ENCODE measurements at places on chromosomes 2 and 18.
A peak's percentile ranks its signal among the peaks of the same experiment; 100 is the strongest.

GRCh38 chr2:100126897-100127401 is 15.4 kb downstream of the AFF3 start:
- DNase-seq, result no peak

GRCh38 chr2:95728878-95729596 is 137.2 kb downstream of the TRIM43 start:
- DNase-seq, result no peak

DNA sequence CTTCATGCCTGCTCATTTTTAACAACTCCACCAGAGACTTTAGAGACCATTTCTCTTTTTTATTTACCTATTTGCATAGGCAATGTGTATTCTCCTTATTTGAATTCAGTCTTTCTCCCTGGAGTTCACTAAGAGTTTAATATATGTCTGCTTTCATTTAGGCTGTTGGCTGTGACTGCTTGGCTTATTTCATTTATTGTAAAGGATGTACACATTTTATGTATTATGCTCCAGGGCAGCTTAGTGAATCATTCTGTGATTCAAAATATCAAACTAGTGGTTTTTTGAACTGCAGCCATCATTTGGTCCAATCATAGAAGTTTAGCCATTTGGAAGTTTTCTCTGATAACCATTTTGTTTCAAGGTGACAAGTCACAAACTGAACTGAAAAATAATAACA is 229.6 kb downstream of the LPIN1 start:
- DNase-seq, result no peak

- no peak for DNase-seq
These were observed 18.6 kb upstream of the ACOXL start for GRCh38 chr2:110713513-110714362.

GRCh38 chr2:37472959-37473358 is 128.5 kb downstream of the QPCT start:
- DNase-seq, result no peak

DNA sequence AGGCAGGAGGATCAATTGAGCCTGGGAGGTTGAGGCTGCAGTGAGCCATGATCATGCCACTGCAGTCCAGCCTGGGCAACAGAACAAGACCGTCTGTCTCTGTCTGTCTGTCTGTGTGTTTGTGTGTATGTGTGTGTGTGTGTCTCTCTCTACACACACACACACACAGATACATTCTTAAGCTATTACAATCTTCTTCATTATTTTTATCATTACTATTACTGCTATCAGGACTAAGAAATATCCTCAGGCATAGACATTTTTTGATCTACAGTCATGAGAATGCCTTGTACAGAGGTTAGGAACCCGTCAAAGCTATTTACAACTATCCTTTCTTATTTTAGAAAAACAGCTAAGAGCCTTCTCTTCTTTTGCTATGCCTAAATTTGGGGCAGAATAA is 207.4 kb downstream of the NEDD4L start:
- no peak for DNase-seq

GRCh38 chr2:239406316-239406995 is 5.6 kb upstream of the HDAC4 start:
- DNase-seq, result no peak

DNA sequence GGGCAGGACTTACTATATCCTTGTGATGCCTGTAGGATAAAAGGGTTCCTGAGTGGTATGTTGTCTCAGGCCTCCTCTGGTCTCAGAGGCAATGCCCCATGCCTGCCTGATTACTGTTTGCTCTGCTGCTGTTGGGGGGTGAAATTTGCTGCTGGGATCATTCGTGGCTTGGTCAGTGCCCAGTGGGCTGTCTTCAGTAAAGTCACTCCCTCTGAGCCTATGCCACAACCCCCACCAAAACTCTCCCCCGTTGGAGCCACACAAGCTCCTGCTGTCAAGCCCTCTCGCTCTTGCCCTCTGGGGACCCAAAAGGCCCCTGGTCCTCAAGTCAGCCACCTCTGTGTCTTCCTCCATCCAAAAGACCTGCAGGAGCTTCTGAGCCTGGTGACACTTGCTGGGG is 38.6 kb upstream of the TGIF1 start:
- no peak for DNase-seq

- no peak for DNase-seq
These were observed 11.5 kb downstream of the COPS9 start for GRCh38 chr2:240124651-240125030.

DNA sequence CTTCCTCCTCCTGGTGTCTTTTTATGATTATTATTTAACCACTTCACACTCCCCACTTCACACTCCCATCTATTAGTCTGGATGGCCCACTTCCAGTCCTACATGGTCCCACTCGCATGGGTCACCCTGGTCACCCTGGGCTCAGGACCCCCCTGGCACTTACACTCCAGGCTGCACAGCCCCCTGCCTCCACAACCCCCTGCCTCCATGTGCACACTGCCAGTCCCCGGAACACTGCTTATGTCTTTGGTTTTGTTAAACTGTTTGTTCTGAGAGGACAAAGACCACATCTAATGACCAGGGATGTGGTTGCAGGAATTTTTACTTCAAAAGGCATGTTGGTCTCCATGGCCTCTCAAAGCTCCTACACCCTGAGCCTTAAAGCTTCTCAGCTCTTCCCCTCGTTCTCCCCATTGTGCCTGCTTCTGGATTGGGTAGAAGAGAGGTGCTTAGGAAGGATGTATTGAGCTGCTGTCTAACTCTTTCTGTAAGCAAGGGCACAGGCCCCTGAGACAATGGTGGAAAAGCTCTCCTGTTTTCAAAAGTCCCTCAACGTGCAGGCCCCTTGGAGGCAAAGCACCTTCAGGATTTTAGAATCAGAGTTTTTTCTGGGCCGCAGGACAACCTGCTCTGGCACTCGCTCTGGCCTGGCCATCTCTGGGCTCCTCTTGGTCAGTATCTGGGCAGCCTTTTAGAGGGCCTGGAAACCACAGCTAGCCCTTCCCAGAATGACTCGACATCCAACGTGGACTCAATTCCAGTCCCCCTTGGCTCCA is 150.0 kb upstream of the HAAO start:
- no peak for DNase-seq

DNA sequence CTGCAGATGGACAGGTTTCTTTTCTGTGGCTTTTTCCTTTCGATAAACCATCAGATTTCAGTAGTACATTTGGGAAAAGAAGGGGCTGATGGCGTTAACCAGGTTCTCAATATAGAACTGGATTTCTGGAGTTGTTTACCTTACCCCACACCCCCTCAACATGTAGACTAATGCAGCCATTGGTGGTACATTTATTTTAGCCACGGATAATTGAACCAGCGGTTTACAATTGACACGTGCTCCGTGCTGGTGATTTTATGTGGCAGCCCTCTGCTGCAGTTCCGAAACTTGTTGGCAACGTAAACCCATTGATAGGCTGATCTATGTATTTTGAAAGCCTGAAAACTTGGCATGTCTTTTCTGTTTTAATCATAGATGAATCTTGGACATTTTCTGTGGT is 5.4 kb downstream of the SOX11 start:
- DNase-seq, result no peak

DNA sequence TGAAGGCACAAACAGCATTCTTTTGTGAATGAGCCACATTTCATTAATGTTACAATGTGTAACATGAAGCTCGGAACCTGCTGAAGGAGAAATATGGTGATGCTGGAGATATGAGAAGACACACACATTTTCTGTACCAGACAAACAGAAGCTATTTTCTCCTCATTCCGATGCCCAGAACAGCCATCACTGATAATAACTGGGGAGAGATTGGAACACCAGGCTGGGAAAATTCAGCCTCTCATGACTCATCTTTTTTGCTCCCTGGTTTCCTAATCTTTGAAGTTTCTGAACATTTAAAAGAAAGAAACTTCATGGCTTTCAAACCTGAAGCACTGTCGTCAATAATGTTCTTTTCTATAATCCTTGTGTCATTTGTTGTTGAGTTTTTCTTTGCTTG is 110.9 kb downstream of the LYPD6 start:
- DNase-seq, result no peak

GRCh38 chr2:1883476-1883875 is 139.2 kb upstream of the PXDN start:
- DNase-seq, result no peak

DNA sequence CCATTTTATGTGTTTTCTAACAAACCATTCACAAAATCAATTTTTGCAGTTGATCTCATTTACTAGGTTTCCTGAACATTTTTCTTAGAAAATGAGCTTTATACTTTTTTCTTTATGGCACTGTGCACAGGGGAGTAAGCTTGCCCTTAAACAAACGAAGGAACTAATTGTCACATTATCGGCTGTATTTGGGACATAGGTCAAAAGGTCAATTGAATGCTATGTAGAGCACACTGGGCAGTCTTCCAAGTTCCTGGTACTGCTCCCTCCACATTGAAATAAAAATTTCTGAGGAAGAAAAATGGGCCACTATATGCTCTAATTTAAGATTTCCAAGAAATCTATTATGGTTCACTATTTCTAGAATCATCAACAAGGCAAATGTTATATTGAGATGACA is 93.6 kb upstream of the TMEFF2 start:
- no peak for DNase-seq

DNA sequence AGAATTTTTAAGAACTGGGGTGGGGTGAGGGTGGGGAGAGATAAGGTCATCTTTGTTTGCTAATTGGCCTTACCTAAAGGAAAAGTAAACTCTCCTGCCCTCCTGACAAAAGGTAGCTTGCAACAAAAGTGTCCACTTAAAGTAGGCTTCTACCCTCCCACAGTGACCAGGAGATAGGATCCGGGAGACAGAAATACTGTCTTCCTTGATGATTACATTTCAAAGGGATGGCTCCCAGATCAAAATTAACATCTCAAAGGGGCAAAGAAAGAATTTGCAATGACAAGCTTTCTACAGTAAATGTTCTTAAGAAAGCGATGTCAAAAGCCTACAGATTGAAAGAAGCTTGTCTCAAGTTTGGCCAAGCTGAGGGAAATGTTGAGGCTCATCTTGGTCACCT is 775.3 kb downstream of the CPS1 start:
- no peak for DNase-seq

GRCh38 chr2:135555311-135555710 is 24.0 kb downstream of the R3HDM1 start:
- no peak for DNase-seq

GRCh38 chr2:74155830-74156229 is 8.1 kb upstream of the BOLA3 start:
- DNase-seq, result no peak

DNA sequence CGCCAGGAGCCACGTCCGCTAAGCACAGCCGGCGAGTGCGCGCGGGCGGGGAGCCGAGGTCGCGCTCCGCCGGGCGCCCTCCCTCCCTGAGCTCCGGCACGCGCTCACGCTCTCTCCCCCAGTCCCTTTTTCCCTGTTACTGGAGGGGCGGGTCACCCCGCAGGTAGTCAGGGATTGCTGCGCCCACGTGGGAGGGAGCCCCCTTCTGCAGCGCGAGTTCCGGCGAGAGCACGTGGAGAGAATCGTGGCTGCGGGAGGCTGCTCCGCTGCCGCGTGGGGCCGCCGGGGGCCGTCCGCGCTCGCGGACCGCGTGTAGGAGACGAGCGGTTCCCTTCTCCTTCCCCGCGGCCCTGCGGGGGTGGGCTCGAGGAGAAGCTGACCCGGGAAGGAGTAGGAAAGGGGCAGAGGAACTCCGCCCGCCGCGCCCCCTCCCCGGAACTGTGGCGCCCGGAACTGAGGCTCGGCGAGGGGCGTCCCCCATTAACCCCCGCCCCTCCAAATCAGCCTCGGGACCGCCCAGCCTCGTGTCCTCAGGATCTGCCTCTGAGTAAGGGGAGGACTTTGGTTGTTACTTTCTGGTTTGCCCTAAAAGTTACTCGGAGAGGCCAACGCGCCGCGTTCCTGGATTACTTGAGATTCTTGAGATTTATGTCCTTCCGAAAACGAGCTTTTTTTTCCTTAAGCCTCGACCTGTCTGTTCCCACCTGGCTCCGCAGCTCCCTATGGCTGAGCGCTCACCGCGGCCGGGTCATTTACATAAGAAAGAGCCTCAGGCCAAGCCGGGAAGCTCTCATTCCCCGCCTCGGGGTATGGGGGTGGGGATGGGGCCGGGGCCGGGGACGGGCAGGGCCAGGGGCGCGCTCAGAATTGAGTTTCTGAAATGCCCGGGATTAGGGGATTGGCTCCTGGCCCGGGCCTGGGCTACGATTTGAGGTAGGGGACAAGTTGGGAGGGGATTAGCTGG is 1.1 kb downstream of the HK2 start:
- DNase-seq, result peak; percentile 63

- no peak for DNase-seq
These were observed 61.1 kb downstream of the COA5 start for GRCh38 chr2:98547092-98547790.

DNA sequence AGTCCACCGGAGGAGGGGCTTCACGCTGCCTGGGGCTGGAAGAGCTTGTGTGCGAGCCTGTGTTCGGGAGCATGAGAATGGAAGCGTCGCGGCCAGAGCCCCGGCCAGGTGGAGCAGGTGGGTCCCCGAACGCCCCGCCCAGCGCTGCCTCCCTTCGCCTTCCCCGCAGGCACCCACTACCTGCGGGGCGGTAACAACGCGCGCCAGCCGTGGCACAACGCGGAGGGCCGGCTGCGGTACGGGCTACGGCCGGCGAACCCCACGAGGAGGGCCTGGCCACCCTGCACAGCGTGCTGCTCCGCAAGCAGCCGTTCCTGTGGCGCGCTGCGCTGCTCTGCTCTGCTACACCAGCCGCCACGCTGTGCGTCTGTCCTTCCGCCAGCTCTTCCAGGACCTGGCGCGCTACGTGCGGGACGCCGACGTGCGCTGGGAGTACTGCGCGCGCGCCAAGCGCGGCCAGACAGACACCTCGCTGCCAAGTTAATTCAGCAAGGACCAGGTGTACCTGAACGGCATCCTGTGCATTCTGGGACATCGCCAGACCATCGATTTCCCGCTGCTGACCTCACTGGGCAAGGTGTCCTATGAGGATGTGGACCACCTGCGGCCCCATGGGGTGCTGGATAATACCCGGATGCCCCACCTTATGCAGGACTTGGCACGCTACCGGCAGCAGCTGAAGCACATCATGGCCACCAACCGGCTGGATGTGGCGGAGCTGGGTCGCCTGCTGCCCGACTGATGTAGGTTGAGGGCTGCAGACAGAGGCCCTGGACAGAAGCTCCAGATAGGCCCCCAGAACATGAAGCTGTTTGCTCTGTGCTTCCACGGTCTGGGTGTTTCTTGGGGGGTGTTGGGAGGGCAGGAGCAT is 200.6 kb downstream of the NAPG start:
- DNase-seq, result no peak

DNA sequence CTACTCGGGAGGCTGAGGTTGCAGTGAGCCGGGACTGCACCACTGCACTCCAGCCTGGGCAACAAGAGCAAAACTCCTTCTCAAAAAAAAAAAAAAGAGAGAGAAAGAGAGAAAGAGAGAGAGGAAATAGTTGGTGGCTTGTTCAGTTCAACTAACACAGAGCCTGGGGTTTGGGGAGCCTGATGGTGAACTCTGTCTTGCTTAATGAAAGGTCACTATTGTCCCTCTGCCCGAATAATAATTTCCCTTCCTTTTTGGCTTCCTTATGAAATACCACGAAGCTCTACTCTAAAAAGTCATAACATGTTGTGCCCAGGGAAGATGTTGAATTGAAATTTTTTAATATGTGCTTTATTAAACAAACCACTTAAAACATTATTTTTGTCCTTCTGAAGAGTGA is 17.3 kb downstream of the BCL2 start:
- no peak for DNase-seq

All from stimulated activated CD4-positive, alpha-beta T cell treated with anti-CD3 and anti-CD28 coated beads, TNF-alpha, amount 100 ng/mL, for 4 hours (primary cell).